ENCODE measurements at places on chromosomes 6 and 20.

DNA sequence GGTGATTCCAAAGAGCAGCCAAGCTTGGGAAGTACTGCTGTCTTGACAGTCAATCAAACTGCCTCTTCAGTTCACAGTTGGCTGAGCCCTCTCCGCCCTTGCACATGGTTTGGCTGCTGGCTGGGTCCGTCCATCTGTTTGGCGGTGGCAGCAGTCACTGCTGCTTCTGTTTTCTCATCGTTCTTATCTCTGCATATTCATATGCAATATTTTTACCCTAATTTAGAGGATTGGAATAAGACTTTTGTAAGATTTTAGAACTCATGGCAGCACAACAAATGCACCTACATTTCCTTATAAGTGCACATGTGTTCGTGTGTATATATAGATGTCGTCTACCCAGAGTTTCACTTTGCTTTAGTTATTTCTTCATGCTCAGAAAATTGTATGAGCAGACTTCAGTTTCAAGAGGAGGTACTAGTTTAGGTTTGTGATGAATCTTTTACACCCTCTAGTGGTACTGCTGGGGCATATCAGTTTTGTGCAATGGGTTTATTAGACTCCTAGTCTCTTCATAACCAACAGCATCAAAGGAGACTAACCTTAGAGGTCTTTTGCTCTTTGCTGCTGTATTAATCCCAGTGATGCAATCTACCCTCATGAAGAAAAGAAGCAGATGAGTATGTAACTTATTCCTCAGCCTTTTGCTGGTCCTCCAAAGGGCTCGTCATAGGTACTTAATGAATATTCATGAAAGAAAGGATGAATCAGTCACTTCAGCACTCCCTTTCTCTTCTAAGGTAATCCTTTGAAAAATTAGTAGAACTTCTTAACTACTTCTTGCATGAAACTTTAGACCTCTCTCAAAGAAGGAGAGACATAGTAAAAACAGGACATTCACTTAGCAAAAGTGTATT, 44.3 kb downstream of the KHDC1L start:
- DNase-seq = no peak

- no peak for DNase-seq
Observed at GRCh38 chr20:20552076-20552475, 160.4 kb downstream of the RALGAPA2 start.

DNA sequence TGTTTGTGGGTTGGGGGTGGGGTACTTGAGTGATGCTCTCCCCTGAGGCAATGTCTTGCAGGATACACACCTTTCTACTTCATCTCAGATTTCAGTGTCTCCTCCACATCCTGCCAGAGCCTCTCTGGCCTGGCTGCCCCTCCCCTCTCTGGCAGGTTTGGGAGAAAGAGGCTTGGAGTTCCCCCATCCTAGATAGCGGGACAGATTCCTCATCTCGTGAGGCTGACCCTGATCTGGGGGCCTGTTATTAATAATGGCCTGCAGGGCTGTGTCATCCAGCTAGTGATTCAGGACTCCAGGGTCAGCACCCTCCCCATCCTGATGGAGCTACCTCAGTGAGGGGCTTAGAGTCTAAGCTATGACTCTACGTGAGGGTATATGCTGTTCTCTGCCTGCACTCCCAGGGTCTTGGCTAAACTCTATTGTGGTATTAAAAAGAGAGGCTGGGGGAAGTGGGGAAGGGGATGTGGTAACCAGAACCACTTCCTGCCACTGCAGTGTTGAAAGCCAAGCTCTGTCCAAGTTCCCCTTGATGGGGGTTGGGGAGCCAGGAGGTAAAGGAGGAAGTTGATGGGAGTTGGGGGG, 3.7 kb upstream of the MMP9 start:
- DNase-seq = no peak

- DNase-seq = no peak
Observed at GRCh38 chr20:6636209-6637159, 131.0 kb upstream of the BMP2 start.
